Left kidney (tissue), 8 donors: ENCODE measurements at places on chromosomes 3 and 15. TPM values are rescaled to one million over a fixed set of nuclear protein-coding genes. Genes with fewer than 3 reads are reported as not detected.

UROC1 gene
- 0.15 TPM for polyA plus RNA-seq

NSMCE3 gene
- polyA plus RNA-seq: 8.2 TPM

TMEM212 gene
- 0.32 TPM for polyA plus RNA-seq

EBLN2 gene
- polyA plus RNA-seq: 7.7 TPM

FBXL2 gene
- polyA plus RNA-seq: 28.7 TPM

C3orf20 gene
- polyA plus RNA-seq: 0.32 TPM

SENP7 gene
- polyA plus RNA-seq: 101 TPM

ADPRH gene
- polyA plus RNA-seq: 6.3 TPM

RBP2 gene
- polyA plus RNA-seq: 0.75 TPM

CLDN1 gene
- 58.2 TPM for polyA plus RNA-seq

RAB6B gene
- polyA plus RNA-seq: 15.3 TPM

- no peak for DNase-seq
Observed at GRCh38 chr3:187061748-187062147, 77.5 kb downstream of the RPL39L start.

DNA sequence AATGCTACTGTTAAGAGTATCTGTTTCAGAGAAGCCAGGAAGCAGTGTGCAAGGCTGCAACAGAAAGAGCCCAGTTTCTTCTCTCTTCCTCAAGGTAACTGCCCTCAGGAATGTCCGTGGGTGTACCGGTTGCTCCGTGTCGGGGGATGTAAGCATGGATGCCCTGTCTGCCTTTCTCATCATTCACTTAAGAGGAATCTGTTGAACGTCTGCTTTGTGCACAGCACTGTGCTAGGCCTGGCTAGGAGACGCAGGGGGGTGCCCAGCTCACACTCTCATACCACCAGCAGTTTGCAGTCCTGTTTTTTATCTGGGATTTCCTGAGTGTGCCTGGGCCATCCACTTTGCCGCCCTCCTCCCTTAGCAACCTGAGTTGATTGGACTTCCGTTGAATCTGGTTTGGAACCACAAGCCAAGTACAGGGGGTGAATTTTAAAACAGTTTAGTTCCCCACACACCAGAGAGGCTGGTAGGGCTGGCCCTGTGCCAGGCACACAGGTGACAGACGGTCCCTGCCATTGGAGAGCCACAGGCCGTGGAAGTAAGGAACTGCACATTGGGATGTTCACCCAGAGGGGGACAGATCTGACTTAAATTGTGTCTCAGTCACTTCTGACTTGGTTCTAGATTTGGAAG is 11.2 kb downstream of the BOC start:
- no peak for DNase-seq

DNA sequence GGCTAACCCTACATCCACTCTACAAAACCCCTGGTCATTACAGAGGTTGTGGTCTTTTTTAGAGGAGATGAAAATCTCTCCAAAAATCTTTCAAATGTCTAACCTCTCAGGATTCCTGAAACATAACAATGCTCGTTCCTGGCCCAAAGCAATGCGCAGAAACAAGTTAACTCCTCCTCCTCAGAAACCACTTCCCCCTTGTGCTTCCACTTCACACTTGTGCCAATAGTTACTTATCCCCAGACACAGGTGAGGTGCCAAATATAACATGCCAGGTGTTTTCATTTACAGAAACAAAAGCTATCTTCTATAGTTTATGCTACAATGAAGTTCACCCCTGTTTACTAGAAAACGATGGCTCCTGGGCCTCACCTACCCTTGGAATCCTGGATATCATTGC is 6.2 kb downstream of the NDUFAF1 start:
- DNase-seq: no peak

GRCh38 chr3:8343058-8343457 is 158.6 kb upstream of the LMCD1 start:
- DNase-seq: no peak

DNA sequence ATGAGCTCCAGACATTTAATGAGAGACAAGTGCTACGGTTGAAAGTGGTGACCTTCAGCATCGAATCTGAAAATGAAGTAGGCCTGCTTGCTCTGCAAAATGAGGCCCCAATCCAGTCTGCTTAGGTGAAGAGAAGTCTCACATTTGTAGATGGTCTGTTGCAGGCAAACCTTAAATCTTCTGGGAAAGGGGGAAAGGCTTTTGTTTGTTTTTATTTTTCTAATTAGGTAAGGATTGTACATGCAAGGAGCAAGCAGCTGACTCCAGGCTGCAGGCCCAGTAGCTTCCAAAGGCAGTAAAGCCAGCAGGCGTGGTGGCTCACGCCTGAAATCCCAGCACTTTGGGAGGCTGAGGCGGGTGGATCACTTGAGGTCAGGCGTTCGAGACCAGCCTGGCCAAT is 74.3 kb downstream of the HMG20A start:
- DNase-seq: no peak

GRCh38 chr15:90907838-90908507 is 4.9 kb downstream of the MAN2A2 start:
- DNase-seq: no peak

DNA sequence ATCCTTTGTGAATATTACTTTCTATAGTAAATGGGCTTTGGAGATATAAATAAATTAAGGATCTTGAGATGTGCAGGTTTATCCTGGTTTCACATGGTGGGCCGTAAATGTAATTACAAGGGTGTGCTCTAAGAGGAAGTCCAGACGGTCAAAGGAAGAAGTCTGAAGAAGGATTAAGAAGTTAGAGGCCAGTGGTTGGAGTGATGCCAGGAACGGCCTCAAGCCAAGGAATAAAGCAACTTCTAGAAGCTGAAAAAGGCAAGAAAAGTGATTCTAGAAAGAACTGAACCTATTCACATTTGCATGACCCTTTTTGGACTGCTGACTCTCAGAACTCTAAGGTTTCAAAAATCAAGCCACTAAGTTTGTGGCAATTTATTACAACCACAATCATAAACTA is 981.3 kb upstream of the ALCAM start:
- DNase-seq: no peak

DNA sequence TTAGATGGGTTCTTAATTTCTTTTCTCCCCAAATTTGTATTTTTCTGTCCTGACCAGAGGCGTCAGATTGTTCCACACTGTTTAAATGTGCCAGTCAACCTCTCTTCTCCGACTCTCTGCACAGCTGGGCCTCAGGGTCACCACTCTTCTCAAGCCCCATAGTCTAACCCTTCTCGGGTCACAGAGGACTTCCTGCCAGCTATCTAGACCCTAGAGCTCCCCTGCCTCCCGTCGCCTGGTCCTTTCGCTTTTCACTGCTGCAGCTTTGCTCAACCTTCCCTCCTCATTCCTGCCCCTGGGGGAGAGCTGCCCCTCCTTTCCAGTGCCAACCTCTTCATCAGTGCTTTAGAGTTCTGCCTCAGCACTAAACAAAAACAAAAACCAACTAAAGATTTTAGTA is 151.7 kb downstream of the ATG7 start:
- no peak for DNase-seq

- no peak for DNase-seq
Observed at GRCh38 chr3:47579875-47580274, 1.2 kb upstream of the CSPG5 start.

- no peak for DNase-seq
Observed at GRCh38 chr15:63133786-63134185, 12.1 kb downstream of the LACTB start.

GRCh38 chr15:64912379-64913325 is 950 bp downstream of the ANKDD1A start:
- no peak for DNase-seq
